ENCODE measurements at places on chromosomes 6 and 20.

- no peak for DNase-seq
These were observed 353.8 kb upstream of the RSPO3 start for GRCh38 chr6:126764671-126765070.

GRCh38 chr6:43338243-43338642 lies 29.6 kb upstream of the CRIP3 start:
- no peak for DNase-seq

DNA sequence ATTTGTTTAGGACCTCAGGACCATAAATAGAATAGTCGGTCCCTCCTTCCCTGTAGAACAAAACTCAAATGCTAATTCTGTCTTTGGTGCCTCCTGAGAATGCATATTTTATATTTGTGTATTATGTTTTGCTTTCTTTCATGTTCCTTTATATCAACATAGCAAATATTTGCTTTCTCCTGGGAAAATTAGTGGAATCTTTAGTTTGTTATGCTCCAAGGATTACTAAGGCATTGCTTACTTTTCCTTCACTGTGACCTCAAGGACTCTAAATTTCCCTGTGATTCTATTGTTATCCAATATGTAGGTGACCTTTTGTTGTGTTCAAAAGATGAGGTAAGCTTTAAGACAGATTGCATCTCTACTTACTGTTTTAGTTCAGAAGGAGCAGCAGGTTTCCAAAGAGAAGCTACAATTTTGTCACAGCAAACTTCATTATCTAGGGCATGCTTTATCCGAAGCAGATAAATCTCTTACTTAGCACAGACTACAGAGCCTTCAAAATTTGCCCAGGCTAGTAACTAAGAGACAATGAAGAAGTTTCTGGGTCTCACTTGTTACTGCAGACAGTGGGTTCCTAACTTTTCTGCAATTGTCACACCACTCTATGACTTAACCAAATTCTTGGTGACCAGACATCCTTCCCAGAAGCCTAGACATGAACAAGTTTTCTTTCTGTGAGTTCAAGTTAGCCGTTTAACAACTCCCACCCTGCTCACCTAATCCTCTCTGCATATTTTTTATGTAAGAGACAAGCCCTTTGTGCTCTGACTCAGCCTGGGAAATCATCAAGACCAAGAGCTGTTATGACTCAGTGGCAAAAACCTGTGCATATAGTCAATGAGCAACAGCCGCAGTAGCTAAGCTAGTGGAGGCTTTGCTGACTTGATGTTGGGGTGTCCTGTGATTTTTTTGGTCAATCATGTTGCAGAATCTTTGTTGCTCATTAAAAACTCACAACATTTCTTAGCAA lies 378.8 kb downstream of the QKI start:
- no peak for DNase-seq

GRCh38 chr6:87384038-87384437 lies 23.7 kb upstream of the CFAP206 start:
- DNase-seq, result no peak

DNA sequence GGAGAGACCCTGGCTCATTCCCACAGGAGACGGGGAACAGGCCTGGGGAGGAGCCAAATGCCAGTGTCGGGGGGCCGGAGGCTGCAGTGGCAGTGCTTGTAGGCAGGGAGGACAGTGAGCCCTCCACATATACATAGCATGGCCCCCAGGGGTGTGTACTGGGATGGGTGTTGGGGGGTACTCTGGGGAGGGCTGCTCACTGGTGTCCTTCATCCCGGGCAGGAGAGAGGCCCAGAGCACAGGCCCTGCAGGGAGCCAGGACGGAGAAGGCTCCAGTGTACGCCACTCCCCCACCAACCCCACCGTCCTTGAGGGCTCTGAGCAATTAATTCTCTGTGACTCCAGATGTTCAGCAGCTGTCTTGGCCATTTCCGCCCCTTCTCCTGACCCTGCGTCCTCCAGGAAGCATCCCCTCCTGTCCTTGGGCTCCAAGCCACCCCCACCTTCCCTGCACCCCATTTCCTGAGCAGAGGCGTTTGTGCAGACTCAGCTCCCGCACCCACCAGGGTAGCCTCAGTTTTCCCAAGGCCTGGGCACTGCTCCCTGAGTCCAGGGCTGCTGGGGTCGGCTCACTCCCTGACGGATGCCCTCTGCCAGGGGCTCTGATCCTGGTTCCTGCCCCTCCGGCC lies 3.4 kb upstream of the ABHD16B start:
- no peak for DNase-seq

- no peak for DNase-seq
These were observed 58.1 kb downstream of the RNF217 start for GRCh38 chr6:125020385-125020784.
